ENCODE measurements at places on chromosomes 12 and 14.
A peak's percentile ranks its signal among the peaks of the same experiment; 100 is the strongest.

DNA sequence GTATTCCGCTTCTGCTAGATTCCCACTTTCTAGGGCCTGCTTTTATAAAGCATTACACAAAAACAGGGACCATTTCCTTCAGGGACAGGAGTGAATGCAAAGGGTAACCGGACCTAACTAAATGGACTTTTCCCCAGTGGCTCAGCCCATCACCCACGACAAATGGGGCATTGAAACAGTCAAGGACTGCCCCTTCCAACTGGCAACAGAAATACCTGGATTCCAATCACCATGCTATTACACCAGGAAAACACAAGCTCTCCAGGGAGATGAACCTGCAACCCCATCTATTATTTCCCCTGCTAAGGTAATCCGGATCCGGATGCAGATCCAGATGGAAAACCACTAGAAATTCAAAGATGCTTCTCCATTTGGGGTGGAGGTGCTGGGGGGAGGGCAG is 1.0 kb downstream of the MPHOSPH9 start:
- peak; percentile 30 for DNase-seq

GRCh38 chr12:15629761-15630160 is 159.4 kb downstream of the EPS8 start:
- no peak for DNase-seq

DNA sequence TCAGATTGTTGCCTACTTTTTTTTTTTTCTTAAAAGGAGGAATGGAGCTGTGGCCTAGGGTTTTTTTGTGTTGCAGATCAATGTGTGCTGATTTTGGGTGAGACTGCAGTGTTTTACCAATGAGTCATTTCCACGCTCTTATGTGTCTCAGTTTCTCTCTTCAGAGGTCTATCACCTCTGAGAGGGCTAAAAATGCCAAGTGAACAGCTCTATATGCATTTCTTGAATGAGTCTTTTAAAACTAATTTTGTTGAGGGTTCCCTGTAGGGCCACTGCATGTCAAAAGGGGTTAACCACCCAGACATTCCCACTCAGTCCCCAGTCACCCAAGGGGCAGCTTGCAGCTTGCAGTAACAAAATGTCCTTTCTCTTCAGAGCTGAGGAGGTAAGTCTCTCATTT is 24.3 kb upstream of the GLIPR1L2 start:
- DNase-seq: no peak

DNA sequence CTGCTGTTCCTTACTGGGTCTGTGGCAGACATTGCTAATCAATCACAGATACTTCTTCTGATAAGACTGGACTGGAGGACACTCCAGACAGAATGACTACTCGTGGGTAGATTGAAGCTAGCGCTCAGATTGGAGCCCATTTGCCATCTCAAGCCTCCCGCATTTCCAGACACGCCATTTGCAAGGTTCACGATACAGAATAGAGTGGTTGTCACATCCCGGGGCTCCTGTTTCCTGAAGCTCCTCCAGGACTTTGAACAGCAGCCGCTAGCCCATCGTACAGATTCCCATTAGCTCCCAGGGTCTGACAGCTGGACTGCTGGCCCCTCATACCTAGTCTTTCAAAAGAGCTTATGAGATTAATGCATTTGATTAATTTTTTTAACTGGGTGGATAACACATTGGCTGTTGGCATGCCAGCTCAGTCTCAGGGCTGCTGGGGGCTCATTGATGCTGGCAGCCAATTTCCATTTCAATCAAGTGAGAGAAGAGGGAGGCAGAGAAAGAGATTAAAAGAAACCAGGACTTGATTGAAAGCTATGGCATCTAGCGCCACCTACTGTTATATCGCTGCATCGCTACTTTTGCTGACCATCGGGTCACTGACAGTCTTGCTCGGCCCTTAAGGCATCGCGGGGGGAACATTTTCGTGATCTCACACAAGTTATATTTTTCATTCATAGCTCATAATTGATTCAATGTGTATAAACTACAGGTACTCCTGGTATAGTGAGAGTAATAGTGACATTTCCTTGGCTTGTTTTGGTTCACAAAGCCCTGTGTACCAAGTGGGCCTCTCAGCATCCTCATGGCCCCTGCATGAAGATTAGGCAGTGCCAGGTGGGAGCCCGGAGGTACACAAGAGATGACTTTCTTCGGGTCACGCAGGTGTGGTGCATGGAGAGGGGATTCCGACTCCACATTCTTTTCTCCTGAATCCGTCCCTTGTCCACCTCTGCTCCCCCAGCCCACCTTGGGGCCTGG is 78.6 kb downstream of the CCDC60 start:
- DNase-seq: peak; percentile 39

GRCh38 chr12:49527361-49528130 is 11.3 kb upstream of the KCNH3 start:
- DNase-seq: no peak

DNA sequence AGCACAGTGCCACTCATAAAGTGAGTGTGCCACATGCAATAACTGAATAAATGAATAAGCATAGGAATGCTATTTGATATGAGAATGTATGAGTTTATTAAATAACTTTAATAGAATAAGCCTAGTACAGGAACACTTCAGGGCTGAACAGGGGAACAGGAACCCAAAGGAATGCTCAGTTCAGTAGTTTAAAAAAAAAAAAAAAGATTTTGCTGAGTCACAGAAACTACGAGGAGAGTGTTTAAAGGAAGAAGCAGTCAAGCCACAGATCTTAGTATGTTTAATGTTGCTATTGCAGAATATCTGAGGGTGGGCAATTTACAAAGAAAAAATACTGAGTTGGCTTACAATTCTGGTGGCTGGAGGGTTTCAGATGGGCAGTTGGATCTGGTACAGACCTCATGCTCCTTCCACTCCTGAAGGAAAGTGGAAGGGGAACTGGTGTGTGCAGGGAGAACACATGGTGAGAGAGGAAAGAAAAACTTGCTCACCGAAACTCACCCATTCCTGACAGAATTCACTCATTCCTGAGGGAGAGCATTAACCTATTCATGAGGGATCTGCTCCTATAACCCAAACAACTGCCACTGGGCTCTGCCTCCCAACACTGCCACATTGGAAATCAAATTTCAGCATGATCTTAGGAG is 880.3 kb upstream of the MGAT4C start:
- DNase-seq: no peak

- DNase-seq: no peak
These were observed 74.5 kb downstream of the KCNK10 start for GRCh38 chr14:88248606-88249005.

DNA sequence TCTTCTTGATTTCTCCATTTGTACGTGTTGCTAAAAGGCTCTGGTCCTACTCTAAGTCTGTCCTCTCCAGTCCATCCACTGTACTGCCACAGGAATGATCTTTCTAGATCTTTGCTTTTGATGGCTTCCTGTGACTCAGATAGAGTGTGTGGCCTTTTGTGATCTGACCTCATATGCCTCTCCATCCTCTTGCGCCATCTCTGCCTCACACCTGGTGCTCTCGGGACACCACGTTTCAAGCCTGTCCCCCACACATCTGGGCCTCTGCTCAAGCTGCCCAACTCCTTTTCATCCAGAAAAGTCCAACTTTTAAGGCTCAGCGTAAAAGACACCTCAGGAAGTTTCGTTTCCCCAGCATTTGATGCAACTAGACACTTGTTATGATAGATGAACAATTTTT is 39.0 kb downstream of the DCAF4 start:
- no peak for DNase-seq

GRCh38 chr12:111337371-111337770 is 31.5 kb downstream of the PHETA1 start:
- DNase-seq: no peak

- no peak for DNase-seq
These were observed 7.7 kb downstream of the TRMT61A start for GRCh38 chr14:103536693-103537092.

- DNase-seq: no peak
These were observed 78.5 kb upstream of the EIF5 start for GRCh38 chr14:103255555-103255954.

DNA sequence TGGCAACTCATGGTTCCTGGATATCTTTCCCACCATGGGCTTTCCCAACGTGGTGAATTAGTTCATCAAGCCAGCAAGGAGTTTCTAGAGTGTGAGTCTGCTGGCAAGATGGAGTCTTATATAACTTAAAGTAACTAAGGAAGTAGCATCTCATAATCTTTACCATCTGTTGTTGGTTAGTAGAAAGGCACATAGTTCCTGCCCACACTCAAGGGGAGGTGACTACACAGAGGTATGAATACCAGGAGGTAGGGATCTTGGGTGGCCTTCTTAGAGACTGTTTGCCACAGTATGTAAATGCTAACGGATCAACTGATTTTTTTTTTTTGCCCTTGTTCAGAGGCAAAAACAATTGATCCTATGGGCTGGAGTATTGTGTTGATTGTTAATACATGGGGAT is 446.9 kb downstream of the ATP23 start:
- DNase-seq: no peak

- no peak for DNase-seq
These were observed 10.7 kb downstream of the ARID4A start for GRCh38 chr14:58309086-58309485.

DNA sequence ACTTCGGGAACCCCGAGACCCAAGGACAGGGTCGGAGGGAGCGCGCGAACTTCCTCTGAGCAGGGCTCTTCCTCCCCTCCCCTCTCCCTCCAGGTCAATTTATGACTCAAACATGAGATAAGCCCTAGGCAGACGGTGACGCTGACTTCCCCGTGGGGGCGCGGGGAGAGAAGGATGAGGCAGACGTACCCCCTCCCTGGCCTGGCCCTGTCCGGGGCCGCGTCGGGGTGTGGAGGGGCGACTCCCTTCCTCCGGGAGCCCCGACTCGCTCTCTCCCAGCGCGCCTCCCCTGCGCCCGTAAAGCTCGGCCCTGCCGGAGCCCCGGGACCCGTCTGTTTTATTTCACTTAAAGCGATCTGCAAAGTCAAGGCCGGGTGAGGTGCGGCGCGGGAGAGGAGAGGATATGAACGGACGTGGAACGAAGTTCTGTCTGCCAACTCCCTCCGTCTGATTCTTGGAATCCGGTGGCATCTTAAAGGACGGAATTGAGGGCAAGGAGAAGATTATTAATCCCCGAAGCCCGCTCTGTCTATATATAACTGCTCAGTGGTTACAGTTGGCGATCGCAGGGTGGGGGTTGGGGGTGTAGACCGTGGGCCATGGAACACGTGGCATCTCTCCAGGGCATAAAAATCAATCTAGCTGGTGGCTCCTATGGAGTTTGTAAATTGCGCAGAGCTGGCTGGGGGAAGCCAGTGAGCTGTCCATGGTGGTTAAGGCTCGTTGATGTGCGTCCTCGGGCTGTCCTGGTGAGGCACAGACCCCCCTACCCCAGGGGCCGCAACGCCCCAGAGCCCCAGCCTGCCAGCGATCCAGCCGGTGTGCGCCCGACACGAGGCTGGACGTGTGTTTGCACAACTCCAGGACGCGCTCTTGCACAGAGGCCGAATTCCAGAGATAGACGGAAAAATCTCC is 2.9 kb upstream of the PTHLH start:
- DNase-seq: peak; percentile 64

- peak; percentile 8 for DNase-seq
These were observed 43.8 kb downstream of the ALDH1L2 start for GRCh38 chr12:105040476-105040875.

GRCh38 chr12:63124778-63125177 is 26.2 kb downstream of the AVPR1A start:
- DNase-seq: no peak

DNA sequence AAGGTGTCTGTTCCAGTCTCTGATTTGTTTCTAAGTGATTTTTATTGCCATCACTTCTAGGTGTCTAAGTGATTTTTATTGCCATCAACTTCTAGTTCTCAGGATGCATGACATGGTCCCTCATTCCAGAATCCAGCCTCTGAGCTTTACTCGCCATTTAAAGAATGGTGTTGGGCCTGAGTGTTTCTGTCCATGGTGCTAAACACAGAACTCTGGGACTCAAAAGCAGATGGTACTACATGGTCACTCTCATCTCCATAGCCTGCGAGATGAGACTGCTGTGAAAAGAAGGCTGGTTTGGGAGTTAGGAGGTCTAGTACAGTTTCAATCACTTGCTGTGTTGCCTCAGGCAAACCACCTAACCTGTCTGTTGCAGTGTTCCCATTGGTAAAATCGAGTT is 276.6 kb downstream of the NRXN3 start:
- no peak for DNase-seq

DNA sequence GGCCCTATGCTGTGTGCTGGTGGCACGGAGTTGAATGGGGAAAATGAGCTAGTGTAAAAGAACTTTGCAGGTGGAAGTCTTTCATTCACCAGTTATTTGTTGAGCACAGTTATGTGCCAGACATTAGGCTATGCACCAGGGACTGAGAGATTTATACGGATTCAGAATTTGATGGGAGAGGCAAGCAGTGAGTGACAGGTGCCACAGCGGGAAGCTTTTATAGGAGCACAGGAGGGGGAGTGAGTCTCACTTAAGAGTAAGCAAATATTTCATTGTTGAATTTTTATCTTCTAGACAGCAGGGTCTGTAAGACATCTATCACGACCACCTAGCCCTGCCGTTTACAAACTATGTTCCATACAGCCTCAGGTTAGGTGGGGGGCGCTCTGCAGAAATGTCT is 320.6 kb downstream of the SNAPC1 start:
- DNase-seq: no peak

DNA sequence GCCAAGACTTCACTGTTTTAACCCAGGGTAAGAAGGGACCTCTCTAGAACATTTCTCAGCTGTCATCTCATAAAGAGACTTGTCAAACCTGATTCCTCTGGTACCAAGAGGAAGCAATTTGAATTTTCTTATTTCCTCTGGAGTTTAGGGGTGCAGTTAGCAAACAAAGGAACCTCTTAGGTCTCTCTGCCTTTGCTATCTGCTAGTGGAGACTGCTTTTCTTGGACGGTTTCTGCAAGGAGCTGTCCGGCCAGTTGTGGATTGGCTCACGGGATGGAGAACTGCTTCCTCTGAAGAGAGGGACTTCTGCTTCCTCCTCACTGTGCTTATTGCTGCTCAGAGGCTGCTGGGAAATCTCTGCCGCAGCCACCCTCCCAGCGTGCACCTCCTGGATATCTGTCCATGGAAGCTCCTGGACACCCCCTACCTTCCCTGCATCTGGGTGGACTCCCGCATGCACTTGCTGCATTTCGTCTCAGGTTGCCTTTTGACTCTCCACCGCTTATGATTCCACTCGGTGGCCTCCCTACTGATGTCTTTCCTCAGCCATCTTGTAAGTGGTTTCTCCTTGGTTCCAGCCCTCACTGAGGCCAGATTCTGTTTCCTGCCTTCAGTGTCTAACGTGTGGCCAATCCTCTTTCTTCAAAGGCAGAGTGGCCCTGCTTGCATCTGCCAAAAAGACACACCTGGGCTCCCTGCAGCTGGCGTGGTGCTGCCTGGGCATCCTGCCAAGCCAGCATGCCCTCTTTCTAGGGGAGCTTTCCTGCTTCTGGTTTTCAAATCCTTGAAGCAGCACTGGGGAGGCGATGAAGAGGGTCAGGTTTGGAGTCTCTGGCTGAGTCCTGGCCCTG is 187.3 kb downstream of the CHST11 start:
- no peak for DNase-seq

GRCh38 chr12:115528466-115528865 is 749.0 kb downstream of the MED13L start:
- DNase-seq: no peak

DNA sequence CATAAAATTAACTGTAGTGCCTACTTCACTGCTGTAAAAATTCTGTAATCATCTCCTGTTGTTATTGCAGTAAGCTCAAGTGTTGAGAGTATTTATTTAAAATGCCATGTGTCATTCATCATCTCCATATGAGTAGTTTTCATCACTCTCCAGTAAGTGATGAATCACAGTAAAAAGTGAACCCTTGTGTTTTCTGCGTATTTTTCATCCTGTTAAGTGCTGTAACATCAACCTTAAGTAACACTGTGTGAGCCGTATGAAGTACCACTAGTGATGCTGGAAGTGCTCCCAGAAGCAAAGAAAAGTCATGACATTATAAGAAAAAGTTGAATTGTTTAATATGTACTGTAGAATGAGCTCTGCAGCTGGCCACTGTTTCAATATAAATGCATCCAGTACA is 55.4 kb downstream of the SLCO1B3 start:
- no peak for DNase-seq

All from HuH-7 (cell line).